HS-5 (cell line): ENCODE measurements at places on chromosomes 4 and X.

- no peak for DNase-seq
Observed at GRCh38 chr4:77332696-77333270, 175.8 kb downstream of the CCNG2 start.

- DNase-seq, result no peak
Observed at GRCh38 chr4:42357325-42357724, 40.0 kb upstream of the SHISA3 start.

DNA sequence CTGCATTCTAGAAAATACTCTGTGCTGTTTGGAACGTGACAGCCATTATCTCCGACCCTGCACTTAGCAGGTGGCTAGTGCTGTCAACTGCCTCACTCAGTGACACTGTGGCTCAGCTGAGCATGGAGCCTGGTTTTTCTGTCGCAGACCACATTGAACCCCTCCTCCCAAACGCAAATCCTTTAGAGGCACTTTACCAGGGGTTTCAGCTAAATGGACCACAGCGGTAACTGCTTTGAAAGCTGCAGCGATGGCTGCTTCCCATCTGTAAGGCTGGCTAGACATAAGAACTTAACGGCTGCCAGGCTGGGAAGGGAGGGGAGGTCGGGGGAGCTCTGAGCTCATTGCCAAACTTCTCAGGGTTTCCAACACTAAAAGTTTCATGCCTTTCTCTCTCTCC is 8.1 kb downstream of the SLC34A2 start:
- no peak for DNase-seq

DNA sequence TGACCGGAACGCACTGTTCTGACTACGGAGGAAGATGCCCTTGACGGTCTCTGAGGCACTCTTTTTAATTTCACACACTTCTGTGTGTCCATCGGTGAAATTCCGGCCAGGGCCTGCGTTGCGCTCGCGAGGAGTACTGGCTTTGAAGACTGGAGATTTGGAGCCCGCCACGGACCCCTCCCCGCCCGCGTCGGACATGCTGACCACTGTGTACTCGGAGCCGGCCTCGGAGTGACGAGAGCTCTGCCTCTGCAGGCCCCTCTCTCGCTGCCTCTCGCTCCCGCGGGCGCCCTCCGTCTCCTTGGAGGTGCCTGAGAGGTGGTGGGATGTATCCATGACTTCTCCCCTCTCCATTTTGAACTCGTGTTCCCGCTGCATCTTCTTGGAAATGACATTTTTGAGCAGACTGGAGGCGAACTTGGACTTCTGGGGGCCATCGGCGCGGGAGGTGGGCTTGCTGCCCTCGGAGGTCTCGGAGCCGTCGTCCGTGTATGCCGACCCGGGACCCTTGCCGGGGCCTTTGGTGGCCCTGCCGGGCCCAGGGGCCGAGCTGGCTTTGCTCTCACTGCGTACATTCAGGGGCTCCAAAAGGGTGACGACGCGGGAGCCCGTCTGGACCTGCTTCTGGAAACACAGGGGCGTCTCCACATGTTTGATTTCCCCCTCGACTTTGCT is 5.7 kb downstream of the C4orf54 start:
- no peak for DNase-seq

DNA sequence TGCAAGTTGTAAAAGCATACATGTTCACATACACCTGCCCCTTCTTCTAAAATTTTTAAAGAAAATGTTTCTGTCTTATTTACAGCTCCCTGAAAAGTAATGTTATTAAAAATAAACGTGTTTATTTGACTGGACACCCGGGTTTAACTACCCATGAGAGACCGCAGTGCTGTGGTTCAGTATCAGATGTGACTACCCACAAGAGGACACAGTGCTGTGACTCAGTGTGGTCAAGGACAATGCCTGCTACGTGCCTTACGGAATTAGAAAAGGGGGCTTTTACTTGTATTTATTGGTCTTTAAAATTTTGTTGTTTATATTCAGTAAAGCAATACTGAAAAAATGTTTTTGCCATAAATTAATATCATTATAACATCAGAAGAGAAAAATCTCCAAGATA is 641.4 kb downstream of the TRIML1 start:
- no peak for DNase-seq

DNA sequence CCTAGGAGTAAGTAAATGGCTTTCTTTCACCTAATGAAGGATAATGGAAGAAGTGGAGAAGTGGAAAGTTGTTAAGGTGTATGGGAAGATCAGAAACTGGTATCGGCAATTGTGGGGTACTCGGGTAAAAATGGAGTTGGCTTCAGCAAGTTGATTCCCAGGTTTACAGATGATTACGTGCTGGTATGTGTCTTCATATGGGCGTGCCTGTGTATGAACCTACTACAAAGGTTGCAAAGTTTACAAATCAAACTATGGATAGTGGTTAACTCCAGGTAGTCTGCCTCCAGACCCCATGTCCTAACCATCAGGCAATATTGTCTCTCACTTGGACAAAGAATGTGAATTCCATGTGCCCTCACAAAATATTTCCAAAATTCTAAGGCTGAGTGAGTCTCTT is 773 bp downstream of the TLR3 start:
- no peak for DNase-seq

DNA sequence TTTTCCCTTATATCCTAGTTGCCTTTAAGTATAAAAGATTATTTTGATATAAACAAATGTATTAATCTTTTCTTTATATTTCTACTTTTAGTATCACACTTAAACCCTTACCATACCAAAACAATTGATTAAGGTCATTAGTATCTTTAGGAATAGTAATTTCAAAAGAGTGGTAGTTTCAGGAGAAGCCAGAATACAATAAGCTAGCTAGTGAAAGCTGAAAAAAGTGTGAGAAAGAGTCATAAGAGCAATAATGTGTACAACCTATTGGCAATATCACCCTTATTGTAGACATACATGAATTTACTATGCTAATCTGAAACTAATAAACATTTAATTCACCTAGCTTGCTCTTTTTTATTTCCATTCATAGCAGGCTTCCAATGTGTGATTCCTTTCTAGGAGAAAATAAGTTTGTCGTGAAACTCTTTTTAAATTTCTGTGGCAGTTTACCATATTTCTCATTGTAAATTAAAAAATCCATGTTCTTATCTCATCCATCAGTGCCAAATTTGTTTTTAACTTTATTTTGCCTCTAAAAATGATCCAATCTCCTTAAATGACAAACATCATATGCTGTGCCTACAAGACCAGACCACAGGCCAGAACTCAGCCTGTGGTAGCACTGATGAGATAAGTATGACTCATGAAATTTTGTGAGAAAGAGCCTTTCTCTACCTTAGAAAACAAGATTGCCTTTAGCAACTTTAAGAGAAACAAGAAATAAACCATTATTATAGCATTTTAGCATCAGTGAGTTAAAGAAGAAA is 8.1 kb downstream of the NEK1 start:
- no peak for DNase-seq

GRCh38 chr4:137638934-137639333 is 106.6 kb upstream of the PCDH18 start:
- no peak for DNase-seq

GRCh38 chr4:93775551-93775950 is 53.0 kb upstream of the ATOH1 start:
- no peak for DNase-seq

DNA sequence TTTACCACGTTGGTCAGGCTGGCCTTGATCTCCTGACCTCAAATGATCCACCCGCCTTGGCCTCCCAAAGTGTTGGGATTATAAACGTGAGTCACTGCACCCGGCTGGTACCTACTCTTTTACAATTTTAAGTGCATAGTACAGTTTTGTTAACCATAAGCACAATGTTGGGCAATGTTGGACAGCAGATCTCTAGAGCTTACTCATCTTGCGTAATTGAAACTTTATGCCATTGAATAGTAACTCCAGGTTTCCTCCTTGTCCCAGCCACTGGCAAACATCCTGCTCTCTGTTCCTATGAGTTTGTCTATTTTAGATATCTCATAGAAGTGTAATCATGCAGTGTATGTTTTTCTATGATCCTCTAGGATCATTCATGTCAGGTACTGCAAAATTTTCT is 9.3 kb upstream of the CPE start:
- no peak for DNase-seq

DNA sequence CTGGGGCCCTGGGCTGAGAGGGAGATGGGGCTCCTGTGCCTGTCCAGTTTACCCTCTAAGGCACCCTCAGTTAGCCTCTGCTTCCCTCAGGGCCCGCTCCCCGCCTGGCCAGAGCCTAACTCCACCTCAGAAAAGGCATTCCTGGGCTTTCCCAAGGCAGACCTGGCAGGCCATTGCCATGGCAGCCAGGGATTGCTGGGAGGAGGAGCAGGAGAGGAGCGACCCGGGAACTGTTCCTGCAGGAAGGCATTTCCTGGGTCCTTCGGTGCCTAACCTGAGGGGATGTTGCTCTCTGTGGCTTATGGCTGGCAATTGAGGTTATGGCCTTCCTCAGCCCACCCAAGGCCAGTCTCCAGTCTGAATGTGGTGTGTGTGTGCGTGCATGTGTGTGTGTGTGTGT is 131.3 kb downstream of the PJA1 start:
- DNase-seq, result no peak

- DNase-seq, result no peak
Observed at GRCh38 chrX:16702700-16703599, 9.5 kb downstream of the CTPS2 start.

GRCh38 chr4:147578593-147578992 is 38.6 kb upstream of the TMEM184C start:
- DNase-seq, result no peak

DNA sequence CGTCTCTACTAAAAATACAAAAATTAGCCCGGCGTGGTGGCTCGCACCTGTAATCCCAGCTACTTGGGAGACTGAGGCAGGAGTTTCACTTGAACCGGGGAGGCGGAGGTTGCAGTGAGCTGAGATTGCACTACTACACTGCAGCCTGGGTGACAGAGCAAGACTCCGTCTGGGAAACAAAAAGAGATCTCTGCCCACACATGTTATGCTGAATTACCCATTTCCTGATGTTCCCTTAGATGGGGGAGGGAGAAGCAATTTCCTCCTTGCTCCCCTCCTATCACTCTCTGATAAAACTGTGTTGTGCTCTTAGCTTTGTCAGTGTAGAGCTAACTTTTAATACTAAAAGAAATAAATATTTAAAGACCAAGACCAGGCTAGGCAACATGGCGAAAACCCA is 102.5 kb downstream of the LARP7 start:
- DNase-seq, result no peak

DNA sequence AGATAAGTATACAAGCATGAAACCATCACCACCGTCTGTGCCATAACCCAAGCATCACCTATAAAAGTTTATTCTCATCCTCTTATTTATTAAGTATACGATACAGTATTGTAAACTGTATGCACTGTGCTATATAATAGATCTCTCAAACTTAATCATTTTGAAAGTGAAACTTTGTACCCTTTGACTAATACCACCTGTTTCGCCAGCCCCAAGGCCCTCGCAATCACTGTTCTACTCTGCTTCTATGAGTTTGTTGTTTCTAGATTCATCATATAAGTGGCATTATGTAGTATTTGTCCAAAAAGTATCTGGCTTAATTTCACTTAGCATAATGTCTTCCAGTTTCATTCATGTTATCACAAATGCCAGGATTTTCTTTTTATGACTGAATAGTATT is 72.1 kb upstream of the DOCK11 start:
- DNase-seq, result no peak

DNA sequence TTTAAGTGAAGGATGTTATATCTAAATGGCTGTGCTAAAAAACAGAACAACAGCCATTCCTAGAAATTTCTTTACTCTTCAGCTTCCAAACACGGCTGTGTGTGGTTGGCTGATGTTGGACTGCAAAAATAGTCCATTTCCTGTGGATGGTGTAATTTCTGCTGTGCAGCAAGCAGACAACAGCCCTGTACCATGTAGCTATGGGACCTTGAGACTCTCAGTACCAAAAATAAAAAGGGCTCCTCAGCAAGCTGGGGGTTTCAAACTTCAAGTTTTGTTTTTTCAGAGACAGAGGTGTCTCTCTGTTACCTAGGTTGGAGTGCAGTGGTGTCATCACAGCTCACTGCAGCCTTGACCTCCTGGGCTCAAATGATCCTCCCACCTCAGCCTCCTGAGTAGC is 18.1 kb downstream of the CD40LG start:
- no peak for DNase-seq

- DNase-seq, result no peak
Observed at GRCh38 chr4:15238720-15239119, 189.1 kb upstream of the C1QTNF7 start.

DNA sequence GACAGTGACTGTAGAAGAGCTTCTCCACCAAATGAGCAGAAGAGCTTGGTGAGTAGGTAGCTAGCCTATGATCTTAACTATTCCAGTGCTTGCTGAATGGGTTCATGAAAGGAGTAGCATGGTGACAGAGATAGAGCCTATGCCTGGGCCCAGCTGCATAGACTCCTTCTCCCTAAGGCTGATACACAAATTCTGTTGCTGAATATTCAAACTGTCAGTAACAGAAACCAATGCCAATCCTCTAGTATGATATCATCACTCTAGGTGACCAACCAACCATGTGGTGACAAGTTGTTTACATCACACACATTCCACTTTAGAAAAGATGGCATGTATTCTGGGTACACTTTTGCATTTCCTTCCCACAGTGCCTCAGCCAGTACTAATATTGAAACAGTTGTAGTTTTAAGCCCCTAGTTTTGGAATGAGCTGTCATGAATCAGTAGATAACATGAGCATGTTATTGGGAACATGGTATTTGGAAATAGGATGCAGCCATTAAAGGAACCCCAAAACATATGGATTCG is 103.4 kb upstream of the GRXCR1 start:
- DNase-seq, result no peak

DNA sequence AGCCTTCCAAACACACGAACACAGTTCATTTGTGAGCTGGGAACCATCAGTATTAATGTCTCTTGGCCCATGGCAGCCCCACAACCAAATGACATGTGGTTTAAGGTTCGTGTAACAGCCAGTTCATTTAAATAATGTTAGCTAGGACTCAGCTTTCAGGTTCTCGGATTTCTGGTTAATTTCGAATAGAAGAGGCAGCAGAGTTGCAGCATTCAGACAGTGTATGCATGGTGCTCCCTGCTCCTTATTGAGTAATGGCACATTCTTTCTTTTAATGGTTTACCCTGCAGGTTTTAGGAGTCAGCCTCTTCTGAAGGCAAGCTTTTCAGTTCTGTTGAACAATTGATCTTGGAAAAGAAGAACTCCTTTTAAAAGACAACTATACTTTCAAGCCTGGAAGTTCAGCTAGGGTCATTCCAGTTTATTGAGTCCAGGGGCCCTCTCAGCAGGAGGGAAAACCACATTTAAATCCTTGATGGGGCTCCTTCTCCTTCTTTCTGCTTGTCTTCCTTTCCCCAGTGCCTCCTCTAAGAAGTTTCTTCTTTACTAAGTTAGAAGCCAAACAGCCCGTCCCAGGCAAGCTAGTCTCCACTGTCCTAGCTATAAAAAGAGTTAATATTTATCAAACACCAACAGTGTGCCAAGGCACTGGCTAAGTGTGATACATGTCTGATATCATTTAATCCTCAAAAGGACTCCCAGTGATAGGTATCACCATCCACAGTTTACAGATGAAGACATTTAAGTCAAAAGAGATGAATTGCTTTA is 5.0 kb upstream of the RNF175 start:
- DNase-seq, result no peak

- DNase-seq, result no peak
Observed at GRCh38 chr4:177483271-177483670, 41.0 kb upstream of the AGA start.
